ENCODE measurements at places on chromosomes 16 and 17.
A peak's percentile ranks its signal among the peaks of the same experiment; 100 is the strongest.

- DNase-seq, result no peak
Measured at GRCh38 chr17:65013613-65014391, 42.7 kb downstream of the GNA13 start.

GRCh38 chr17:33021731-33022408, 30.2 kb downstream of the SPACA3 start:
- DNase-seq, result no peak

GRCh38 chr16:23452572-23453337, at the start of gene COG7:
COG7 (minus strand) TSS chr16:23453189; CDS start chr16:23452994, 195 bp downstream.
- peak; percentile 88 for DNase-seq

DNA sequence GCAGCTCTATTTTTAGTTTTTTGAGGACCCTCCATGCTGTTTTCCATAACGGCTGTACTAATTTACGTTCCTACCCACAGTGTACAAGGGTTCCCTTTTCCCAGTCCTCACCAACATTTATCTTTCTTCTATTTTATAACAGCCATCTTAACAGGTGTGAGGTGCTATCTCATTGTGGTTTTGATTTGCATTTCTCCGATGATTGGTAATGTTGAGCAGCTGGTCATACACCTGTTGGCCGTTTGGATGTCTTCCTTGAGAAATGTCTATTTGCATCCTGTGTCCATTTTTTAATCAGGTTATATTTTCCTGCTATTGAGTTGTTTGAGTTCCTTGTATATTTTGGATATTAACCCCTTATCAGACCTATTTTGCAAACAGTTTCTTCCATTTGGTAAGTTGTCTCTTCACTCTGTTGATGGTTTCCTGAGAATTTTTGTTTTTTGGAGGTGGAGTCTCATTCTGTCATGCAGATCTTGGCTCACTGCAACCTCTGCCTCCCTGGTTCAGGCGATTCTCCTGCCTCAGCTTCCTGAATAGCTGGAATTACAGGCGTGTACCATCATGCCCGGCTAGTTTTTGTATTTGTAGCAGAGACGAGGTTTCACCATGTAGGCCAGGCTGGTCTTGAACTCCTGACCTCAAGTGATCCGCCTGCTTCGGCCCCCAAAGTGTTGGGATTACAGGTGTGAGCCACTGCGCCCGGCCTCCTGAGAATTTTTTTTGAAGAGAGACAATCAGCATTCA, 279.6 kb downstream of the SNX29 start:
- no peak for DNase-seq

- DNase-seq, result no peak
Measured at GRCh38 chr16:19114359-19115147, 789 bp downstream of the ITPRIPL2 start.

All from right renal cortex interstitium (tissue), 3 donors.